ENCODE measurements at places on chromosomes 16 and 17.
A peak's percentile ranks its signal among the peaks of the same experiment; 100 is the strongest.

GRCh38 chr16:31501966-31502348, 6.2 kb downstream of the RUSF1 start:
- DNase-seq = no peak

GRCh38 chr17:63354256-63354655, 91.8 kb downstream of the CYB561 start:
- DNase-seq = no peak

GRCh38 chr17:51888816-51889215, 269.7 kb downstream of the CA10 start:
- DNase-seq = no peak

- DNase-seq = peak; percentile 83
Observed at GRCh38 chr17:46266656-46267544, 28.0 kb upstream of the LRRC37A start.

GRCh38 chr17:16489431-16489830, 2.6 kb downstream of the LRRC75A start:
- no peak for DNase-seq

DNA sequence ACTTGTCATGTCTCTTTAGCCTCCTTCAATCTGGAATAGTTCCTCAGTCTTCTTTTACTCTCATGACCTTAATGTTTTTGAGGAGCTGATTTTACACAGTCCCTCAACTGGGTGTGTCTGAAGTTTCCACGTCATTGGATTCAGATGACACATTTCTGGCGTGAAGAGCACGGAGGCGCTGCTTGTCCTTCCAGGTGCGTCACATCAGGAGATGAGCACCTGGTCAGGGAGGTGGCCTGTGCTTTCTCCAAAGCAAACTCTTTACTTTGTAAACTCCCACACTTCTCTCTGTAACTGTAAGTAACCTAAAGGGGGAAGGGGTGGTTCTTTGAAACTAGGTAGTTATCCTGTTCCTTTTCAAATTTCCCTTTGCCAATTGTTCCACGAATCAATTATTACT, 52.5 kb upstream of the MNT start:
- DNase-seq = no peak

GRCh38 chr17:71145486-71145885, 975.3 kb upstream of the SOX9 start:
- no peak for DNase-seq

- no peak for DNase-seq
Observed at GRCh38 chr16:22887445-22887844, 73.5 kb downstream of the HS3ST2 start.

DNA sequence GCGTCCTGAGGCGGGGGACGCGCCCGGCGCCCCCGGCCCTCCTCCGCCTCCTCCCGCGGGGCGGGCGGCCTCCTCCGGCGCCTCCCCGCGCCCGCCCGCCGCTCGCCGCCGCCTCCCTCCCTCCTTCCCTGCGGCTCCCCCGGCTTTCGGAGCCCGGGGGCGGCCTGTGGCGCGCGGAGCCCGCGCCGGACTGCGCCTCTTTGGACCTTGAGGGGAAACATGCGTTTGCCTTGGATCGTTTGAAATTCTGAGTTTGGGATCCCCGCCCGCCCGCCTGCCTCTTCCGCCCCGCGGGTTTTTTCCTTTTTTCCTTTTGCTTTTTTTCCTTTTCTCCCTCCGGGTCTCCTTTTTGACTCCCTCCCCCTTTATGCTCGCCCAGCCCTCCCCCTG, 390 bp downstream of the ZNRF1 start:
- peak; percentile 27 for DNase-seq

DNA sequence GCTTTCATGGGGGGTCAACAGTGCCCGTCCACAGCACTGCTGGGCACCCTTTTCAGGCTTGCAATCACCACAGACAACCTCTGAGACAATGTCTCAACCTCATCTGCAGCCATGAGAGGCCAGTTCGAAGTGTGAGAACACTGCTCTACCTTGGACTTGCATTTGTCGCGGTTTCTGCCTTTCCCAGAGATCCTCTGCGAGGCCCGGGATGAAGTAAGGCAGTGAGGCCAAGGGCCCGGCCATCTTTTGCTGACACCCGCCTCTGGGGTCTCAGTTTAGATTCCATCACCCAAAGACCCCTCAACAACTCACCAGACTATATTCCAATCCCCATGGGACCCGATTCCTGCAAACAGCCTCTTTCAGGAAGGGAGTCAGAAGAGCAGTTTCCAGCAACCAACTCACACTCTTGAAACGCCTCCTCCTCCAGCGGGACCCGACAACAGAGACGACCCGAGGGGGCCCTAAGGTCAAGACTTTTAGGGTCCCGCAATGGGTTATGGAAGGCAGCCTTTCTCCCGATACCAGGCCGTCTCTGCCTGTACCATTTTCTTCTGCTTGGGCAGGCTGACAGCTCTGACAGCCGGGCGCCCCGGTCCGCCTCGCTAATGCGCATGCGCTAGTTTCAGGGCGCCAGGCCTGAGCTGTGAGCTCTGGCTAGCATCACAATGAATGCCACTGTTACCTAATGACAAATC, 576.0 kb downstream of the KCNJ18 start:
- DNase-seq = no peak

GRCh38 chr17:75877752-75878173, 618 bp downstream of the TRIM47 start:
- DNase-seq = peak; percentile 68

DNA sequence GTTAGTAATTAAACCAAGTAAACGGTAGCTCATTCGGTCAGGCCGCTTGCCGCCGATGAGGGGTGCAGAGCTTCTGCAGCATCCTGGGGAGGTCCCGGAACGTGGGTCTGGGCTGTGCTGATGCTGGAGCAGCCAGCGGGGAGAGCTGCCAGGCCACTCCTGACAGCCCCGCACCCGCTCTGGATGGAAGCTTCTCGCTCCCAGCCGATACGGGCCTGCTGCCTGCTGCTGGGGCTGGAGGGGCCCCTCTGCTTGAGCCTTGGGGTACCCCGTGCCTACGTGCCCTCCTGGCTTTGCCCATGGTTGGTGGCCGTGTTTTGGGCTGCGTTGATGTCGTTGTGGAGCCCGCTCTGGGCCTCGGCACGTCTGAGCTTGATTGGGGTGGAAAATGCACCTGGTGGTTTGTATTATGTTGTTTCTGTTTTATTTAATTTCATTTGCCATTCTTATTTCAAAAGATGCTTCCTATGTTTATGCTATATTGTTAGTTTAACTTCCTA, 41.6 kb upstream of the ZNF750 start:
- DNase-seq = no peak

DNA sequence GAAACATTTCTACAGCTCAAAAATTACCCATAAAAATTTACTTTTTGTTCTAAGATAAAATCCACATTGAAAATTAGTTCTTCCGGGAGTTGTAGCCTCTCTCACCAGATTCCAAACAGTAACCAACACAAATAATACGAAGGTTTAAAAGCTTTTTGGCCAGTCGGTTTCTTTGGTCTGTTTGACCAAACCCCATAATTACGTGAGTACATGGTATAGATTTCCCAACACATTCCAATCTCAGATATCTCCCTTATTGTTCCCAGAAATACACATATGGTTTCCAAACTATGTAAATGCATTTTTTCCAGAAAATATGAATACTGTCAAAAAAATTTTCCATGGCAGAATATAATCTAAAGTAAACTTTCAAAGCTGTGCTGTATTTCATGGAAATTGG, 722.0 kb downstream of the KCNJ2 start:
- no peak for DNase-seq
